ENCODE measurements at places on chromosomes 1 and 21. TPM values are rescaled to one million over a fixed set of nuclear protein-coding genes. Genes with fewer than 3 reads are reported as not detected.

DNA sequence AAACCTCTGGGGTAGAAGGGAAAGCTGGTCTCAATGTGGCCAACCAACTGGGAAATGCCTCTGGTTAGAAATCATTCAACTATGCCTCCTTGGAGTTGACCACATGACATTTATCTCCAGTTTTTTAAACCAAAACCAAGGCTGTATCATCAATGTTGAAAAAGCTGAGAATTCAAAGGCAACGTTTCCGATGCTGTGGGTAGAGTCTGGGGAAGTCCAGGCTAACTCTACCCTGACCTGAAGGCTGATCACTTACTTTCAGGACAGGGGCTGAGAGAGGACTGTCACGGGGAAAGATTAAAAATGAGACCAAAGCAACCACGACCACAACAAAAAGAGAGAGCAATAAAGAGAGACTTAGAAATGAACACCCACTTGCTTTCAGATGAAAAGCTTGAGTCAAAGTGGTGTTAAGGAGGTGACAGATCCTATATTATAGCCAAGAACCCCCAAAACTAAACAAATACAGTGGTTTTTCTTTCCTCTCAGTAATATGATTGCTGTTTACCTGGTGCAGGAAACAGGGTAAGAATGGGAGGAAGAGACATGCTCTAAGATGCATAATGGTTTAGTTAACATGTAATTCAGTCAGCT is 90.8 kb upstream of the TNFSF4 start:
- no peak for ATAC-seq

DNA sequence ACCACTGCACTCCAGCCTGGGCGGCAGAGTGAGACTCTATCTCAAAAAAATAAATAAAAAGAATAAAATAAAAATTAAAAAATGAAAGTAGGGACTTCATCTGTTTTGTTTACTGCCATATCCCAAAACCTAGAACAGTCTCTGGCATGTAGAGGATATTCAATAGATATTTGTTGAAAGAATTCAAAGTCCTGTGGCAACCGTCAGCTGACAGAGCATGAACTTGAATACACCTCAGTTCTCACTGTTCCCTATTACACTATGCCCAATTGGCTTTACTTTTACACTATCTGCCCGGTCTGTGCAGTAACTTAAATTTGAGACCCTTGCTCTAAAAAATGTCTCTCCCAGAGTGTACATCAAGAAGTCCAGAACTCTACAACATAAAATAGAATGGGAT is 46.2 kb downstream of the PRDX6 start:
- ATAC-seq: no peak

DNA sequence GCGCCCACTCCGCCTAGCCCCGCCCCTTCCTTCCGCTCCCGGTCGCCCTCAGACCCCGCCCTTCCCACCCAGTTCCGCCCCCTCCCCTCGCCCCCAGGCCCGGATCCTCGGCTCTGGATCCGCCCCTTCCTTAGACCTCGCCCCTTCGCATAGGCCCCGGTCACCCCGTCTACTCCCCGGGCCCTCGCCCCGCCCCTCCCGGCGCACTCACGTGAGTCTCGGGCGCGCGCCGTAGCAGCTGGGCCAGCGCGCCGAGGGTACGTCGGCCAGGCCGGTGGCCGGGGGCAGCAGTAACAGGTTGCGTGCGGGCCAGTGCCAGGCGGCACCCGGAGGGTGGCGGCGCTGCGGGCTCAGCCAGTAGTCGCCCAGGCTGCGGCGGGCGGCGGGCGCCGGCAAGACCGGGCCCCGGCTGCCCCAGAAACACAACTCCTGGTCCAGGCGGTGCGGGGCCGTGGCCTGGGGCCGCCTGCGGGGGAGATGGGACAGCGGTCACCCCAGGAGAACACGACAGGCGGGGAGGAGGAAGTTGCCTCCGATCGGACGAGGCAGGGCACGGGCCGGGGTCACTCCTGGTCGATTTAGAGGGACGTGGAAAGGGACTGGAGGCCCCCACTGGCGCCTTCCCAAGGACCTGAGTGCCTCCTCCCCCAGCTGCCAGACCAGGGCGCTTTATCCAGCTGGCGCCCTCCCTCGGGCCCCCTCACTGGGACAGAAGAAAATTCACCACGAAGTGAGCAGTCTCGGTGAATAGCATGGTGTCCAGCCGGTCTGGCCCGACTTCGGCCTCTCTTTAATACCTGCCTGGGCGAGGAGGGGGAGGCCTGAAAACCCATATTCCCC is 10.7 kb downstream of the FAM229A start:
- ATAC-seq: peak; percentile 89

DNA sequence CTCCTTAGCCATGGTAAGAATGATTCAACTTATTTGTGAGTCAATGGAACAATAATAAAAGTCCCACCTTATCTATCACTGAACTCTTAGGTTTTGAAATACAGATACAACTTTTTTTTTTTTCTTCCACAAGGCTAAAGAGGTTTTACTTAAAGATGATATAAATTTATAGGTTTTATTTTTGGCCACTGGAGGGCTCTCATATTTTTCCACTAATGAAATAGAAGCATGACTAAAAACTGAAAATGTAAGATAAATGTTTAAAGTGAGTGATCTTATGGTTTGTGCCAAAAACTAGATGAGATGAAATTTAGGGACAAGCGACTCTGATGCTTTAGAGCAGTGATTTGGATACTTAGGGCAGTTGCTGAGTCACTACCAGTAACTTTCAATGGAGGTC is 499.0 kb downstream of the NUF2 start:
- no peak for ATAC-seq

GRCh38 chr1:20349561-20349960 is 58.9 kb downstream of the VWA5B1 start:
- no peak for ATAC-seq

DNA sequence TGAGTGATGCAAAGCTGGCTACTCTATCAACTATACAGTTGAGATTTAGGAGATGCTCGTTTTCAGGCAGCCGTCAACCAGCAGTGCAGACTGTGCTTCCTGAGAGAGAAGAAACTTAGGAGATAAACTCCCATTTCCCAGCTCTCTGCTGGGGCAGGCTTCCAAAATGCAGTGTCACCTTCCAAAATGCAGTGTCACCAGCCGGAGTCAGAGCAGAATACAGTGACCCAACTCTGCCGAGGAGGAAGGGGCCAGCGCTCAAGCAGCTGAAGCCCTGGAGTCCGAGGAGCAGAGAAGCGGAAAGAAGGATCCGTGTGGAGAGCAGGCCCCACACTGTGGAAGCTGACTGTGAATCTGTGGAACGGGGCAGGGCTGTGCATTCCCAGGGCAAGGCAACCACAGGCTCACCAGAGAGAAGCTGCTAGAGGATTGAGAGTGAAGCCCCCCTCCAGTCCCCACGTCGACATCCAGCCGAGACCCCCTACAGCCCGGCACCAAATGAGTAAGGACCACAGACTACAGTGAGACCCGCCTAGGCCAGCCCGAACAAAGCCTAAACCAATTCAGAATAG is 703 bp upstream of the KRTAP12-1 start:
- ATAC-seq: no peak

The AMPD1 gene
- not detected for total RNA-seq

DNA sequence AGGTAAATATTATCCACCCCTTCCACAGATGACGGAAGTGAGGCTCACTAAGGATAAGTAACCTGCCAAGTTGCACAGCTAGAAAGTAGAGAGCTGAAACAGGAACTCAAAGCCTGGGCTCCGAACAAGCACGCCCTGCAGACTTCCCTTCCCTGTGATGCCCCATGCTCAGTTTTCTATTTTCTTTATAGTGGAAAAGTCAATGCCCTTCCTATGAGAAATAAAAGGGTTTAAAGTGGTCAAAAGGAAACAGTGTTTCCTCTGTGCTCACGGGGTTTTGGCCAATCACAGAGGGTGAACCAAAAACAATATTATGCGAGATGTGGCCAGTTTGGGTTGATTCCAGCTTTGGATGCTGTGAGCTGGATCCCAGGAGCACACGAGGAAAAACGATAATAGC is 44.5 kb downstream of the DDR2 start:
- no peak for ATAC-seq

- ATAC-seq: no peak
Observed at GRCh38 chr1:181202986-181203555, 114.6 kb downstream of the IER5 start.

The RNF11 gene
- total RNA-seq: 68.3 TPM

DNA sequence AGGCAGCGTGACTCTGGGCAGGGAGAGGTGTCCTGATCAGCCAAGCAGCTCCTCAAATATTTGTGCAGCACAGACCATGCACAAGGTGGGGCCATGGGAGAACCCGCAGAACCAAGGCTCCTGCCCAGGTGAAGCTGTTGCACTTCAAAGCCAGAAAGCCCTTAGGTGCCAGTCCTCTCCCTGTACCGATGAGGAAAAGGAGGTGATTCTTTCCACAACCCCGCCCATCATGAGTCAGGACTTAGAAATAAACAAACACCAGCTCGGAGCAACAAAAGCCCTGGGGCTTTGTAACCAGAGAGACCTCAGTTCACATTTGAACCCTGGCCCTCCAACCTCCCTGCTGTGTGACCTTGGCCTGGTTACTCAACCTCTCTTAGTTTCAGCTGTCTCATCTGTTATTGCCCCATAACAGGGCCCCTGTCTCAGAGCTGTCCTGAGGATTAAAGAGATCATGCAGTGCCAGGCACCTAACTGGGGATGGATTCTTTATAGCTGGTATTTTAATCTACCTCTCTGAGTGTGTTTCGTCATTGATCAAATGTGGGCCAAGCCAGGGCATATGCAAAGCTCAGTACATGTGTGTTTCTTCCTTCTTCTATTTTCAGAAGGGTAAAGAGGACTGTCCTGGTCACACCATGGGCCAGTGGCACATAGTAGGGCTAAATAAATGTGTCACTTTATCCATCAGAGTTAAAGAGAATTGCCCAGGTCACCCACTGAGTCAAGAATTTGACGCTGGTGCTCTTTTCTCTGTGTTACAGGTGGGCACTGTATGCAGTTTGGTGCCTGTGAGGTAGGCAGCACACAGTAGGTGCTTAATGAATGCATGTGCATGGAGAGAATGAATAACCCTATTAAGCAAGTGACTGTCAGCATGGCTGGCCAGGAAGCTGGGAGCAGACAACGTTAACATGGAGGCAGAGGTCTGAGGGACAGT is 1.4 kb downstream of the LDLRAD1 start:
- ATAC-seq: no peak

GRCh38 chr1:40774266-40774998 is 9.2 kb upstream of the KCNQ4 start:
- ATAC-seq: peak; percentile 86

DNA sequence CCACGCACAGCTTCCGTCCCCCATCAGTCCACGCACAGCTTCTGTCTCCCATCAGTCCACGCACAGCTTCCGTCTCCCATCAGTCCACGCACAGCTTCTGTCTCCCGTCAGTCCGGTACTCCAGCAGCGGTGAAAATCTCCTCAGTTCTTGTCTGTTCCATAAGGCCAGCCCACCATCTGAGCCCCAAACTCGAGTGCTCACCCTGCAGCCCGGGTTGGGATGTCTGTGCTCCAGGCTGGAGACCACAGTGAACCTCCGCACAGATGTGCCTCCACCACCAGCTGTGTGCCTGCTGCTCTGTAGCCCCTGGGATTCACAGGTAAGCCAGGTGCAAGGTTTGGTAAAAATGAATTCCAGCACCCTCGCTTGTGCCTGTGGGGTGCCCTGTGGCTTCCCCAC is 258.6 kb downstream of the NPHP4 start:
- no peak for ATAC-seq

The MIER1 gene
- 33.9 TPM for total RNA-seq

DNA sequence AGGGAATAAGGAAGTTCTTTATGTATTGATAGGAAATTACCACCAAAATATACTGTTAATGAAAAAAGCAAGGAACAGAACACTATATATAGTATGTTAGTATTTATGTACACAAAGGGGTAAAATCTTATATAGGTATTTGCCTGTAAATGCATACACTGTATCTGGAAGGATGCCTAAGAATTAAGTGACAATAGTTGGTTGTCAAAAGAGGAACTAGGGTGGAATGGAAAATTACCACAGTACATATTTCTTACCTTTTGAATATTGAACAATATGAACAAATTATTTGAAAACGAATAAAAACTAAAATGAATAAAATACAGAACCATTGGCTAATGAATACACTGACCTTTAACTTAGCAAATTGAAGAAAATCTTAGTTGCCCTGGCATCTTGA is 13.6 kb downstream of the ARPC5 start:
- ATAC-seq: no peak

GRCh38 chr1:208820580-208821212 is 576.5 kb upstream of the PLXNA2 start:
- ATAC-seq: no peak

DNA sequence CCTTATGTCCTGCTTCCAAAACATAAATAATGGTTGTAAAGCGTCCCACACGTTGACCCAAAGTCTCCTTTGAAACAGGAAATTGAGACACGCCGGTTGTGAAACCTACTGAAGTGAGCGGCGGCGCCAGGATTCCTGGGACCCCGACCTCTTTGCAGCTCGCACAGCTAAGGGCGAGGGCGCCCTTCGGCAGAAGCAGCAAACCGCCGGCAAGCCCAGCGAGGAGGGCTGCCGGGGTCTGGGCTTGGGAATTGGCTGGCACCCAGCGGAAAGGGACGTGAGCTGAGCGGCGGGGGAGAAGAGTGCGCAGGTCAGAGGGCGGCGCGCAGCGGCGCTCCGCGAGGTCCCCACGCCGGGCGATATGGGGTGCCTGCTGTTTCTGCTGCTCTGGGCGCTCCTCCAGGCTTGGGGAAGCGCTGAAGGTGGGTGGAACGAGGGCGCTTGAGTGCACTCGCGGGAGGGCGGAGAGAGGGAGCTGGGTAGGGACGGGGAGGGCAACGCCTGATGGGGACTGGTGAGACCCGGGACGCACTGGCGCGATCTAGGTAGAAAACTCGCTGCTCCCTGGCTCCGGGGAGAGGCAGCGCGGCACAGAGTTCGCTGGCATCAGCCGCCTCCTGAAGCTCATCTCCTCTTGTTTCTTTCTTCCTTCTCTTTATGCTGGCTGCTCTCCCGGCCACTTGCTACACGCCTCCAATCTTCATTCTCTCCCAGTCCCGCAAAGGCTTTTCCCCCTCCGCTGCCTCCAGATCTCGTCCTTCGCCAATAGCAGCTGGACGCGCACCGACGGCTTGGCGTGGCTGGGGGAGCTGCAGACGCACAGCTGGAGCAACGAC is at the start of gene CD1D:
Gene CD1D, plus strand, starts transcription at position 155 of the 836 bp plus-strand sequence. Its CDS starts 207 bp downstream, at position 362.
- ATAC-seq: peak; percentile 28

The SUSD4 gene
- 19.3 TPM for total RNA-seq

The FAM72C gene
- not detected for total RNA-seq

DNA sequence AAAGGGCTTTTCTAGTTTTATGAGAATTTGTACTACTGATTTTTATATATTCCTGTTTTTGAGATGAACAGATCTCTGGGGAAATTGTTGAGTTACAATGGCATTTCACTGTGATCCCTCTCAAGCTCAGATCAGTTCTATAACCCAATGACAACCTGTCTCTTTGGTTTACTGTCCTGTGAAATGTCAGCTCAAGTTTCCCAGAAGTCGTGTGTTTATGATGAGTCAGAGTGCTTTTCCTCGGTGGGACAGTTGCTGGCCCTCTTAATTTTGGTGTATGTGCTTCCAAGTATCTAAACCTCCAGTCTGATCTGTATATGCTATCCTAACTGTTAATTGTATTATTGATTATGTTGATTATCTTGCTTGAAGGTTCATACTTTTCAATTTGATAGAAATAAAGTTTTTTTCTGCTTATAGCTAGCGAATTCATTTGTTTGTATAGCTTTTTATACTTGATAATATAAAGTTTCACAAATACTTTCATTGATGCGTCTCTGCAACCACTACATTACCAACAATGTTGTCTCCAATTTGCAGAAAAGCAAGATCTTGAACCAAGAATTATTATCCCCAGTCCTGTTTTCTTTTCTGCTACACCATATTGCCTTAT is 77.5 kb upstream of the DNAJC6 start:
- no peak for ATAC-seq

GRCh38 chr1:37561133-37562132 is 4.7 kb downstream of the DNALI1 start:
- peak; percentile 59 for ATAC-seq

GRCh38 chr1:221768444-221769066 is 26.7 kb upstream of the DUSP10 start:
- no peak for ATAC-seq

- no peak for ATAC-seq
Observed at GRCh38 chr21:33769057-33769456, 126.8 kb downstream of the ITSN1 start.
